ENCODE measurements at places on chromosomes 11 and 22. TPM values are rescaled to one million over a fixed set of nuclear protein-coding genes. Genes with fewer than 3 reads are reported as not detected.

CATSPER1 gene
- total RNA-seq: 8.8 TPM

GAL3ST1 gene
- not detected for total RNA-seq

OR5P2 gene
- not detected for total RNA-seq

VSIG10L2 gene
- not detected for total RNA-seq

MAPK11 gene
- 10.2 TPM for total RNA-seq

B3GAT1 gene
- 5.4 TPM for total RNA-seq

OR51B5 gene
- not detected for total RNA-seq

OR6T1 gene
- not detected for total RNA-seq

FDXACB1 gene
- 7.9 TPM for total RNA-seq

INPP5J gene
- not detected for total RNA-seq

MPZL2 gene
- 0.45 TPM for total RNA-seq

MMP12 gene
- total RNA-seq: not detected

TRIM51 gene
- total RNA-seq: 2.2 TPM

CFAP300 gene
- not detected for total RNA-seq

CHADL gene
- 0.45 TPM for total RNA-seq

C11orf16 gene
- total RNA-seq: not detected

LRRC56 gene
- total RNA-seq: 0.98 TPM

KCTD14 gene
- 0.29 TPM for total RNA-seq

ZBTB16 gene
- 13.1 TPM for total RNA-seq

GLYAT gene
- not detected for total RNA-seq

SF1 gene
- total RNA-seq: 376 TPM

KDM4D gene
- 0.38 TPM for total RNA-seq

MFRP gene
- total RNA-seq: not detected

ZNF280A gene
- total RNA-seq: not detected

APOBEC3H gene
- 6.2 TPM for total RNA-seq

FBLN1 gene
- not detected for total RNA-seq

DMC1 gene
- total RNA-seq: 11.5 TPM

SCN3B gene
- total RNA-seq: not detected

P2RX6 gene
- total RNA-seq: not detected

TPBGL gene
- total RNA-seq: 0.14 TPM

RASL10A gene
- total RNA-seq: 2.0 TPM

KLHL35 gene
- 1.5 TPM for total RNA-seq

GAL gene
- total RNA-seq: 1.1 TPM

PKNOX2 gene
- not detected for total RNA-seq

RFPL2 gene
- total RNA-seq: not detected

RPS25 gene
- 875 TPM for total RNA-seq

TNNT3 gene
- not detected for total RNA-seq

CD3D gene
- 30.5 TPM for total RNA-seq

YAP1 gene
- total RNA-seq: not detected

PHLDB1 gene
- total RNA-seq: 0.98 TPM

ANO1 gene
- not detected for total RNA-seq

KRTAP5-1 gene
- not detected for total RNA-seq

APOA1 gene
- not detected for total RNA-seq

CHRDL2 gene
- total RNA-seq: not detected

HTR3A gene
- not detected for total RNA-seq

FOLR1 gene
- not detected for total RNA-seq

APOBEC3B gene
- total RNA-seq: 0.64 TPM

FZD4 gene
- 0.08 TPM for total RNA-seq

DGCR6 gene
- total RNA-seq: 1.9 TPM

GVQW3 gene
- total RNA-seq: 3.0 TPM

SCGB1D4 gene
- total RNA-seq: not detected

PRG3 gene
- not detected for total RNA-seq

MLC1 gene
- total RNA-seq: 14.8 TPM

RGL4 gene
- total RNA-seq: 6.5 TPM

All from natural killer cell treated with Interleukin-12 subunit alpha and Interleukin-12 subunit beta and Interleukin-15 and Interleukin-18, amount 100 ng/mL, for 72 hours (primary cell).